ENCODE measurements at places on chromosomes 5 and 9.

GRCh38 chr5:81402192-81402930, 8.4 kb upstream of the ACOT12 start:
- no peak for DNase-seq

- DNase-seq, result no peak
These were observed 8.3 kb downstream of the DCTN4 start for GRCh38 chr5:150750469-150750868.

DNA sequence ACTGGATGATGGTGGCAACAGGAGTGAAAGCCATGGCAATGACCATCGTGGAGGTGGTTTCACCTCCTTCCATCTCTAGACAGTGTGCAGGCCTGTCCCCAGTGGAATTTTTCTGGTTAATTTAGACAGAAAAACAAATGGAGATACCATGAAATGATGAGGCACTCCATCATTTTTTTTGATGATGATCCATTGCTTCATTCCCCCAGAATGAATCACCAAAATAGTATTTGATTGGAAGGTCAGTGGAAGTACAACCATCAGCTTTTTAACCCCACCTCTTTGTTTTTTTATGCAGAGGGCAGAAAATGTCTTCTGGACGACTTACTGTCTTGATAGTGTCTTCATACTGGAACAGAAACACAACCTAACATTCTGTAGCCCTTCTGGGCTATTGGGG, 42.6 kb upstream of the ADRA1B start:
- DNase-seq, result no peak

GRCh38 chr5:126972062-126972895, 58.1 kb downstream of the MARCHF3 start:
- DNase-seq, result no peak

- no peak for DNase-seq
These were observed 217.5 kb downstream of the GABBR2 start for GRCh38 chr9:98491231-98491651.

DNA sequence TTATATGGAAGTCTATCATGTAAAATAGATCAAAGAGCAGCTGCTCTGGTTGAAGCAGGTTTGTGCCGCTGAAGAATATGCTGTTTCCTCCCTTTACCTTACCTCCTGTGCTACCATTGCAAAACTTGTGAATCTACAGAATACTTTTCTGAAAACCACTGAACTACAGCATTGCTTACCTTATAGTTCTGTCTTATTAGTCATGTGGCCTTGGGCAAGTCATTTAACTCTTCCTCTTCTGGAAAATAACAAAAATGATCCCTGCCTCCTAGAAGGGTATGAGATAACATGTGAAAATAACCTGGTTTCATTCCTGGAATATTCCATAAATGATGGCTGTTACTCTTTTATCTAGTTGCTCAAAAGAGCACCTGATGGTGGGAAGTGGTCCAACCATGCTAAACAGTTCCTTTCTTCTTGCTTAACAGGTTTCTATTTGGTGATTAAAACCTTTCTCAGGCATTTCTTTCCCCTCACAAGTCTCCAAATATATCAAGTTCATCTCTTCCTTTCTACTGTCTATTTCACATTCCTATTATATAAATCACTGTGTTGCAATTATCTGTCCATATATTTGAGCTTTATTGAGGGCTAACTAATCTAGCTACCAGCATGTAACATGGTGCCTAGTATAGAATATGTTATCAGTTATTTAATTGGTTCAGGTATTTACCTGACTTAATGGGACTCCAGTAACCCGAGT, 15.0 kb downstream of the TRIM32 start:
- DNase-seq, result no peak

- DNase-seq, result no peak
These were observed 588.0 kb upstream of the TUSC1 start for GRCh38 chr9:26266146-26266793.

GRCh38 chr5:63141591-63141990, 563.0 kb downstream of the LRRC70 start:
- no peak for DNase-seq

GRCh38 chr9:72462340-72462739, 59.1 kb upstream of the TMC1 start:
- no peak for DNase-seq

- DNase-seq, result no peak
These were observed 135.4 kb downstream of the ALDH1A1 start for GRCh38 chr9:72817413-72817812.

Measured in ureter (tissue), 1 donor.